ENCODE measurements at places on chromosomes 1 and 21. TPM values are rescaled to one million over a fixed set of nuclear protein-coding genes. Genes with fewer than 3 reads are reported as not detected.

FAM72C gene
- total RNA-seq, result 5.2 TPM

SLC30A2 gene
- total RNA-seq, result 1.8 TPM

CDKN2C gene
- 187 TPM for total RNA-seq

MTARC1 gene
- 0.59 TPM for total RNA-seq

MR1 gene
- 47.5 TPM for total RNA-seq

FLG2 gene
- total RNA-seq, result not detected

TRABD2B gene
- not detected for total RNA-seq

TIE1 gene
- total RNA-seq, result 3.3 TPM

LCE2B gene
- not detected for total RNA-seq

HES4 gene
- total RNA-seq, result 44.1 TPM

- peak; percentile 79 for DNase-seq
These were observed at the start of gene RALGPS2 for GRCh38 chr1:178724728-178725465. Gene RALGPS2 (plus strand): TSS chr1:178725244. CDS start chr1:178776765, 51,521 bp downstream.

DNA sequence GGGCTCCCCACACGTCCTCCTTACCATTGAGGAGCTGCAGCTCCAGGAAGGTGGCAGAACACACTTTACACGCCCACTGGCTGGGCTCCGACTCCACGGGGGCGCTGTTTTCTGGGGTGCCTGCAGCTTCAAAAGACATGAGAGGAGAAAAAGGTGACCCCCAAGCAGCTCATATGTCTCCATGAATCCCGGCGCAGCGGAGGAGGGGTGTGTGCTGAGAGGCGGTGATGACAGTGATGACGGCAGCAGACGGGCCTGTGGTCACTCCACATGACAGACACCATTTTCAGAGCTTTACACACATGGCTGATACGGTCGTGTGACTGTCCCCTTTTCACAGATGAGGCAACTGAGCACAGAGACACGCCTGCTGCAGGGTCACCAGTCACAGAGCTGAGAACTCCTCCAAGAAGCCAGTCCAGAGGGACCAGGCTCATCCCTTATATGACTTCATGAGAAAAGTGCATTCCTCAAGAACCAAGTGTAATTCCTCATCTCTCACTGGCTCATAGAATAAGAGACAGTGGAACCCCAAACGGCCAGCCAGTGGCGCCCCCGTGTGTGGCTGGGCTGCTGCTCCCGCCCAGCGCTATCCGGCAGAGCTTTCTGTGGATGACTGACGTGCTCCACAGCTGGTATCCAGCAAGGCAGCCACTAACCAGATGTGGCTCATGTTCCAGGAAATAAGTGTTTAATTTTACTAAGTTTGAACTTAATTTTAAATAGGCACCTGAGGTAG is 31.9 kb downstream of the PRDM15 start:
- no peak for DNase-seq

- DNase-seq, result no peak
These were observed 5.5 kb downstream of the ACTRT2 start for GRCh38 chr1:3026581-3027391.

DNA sequence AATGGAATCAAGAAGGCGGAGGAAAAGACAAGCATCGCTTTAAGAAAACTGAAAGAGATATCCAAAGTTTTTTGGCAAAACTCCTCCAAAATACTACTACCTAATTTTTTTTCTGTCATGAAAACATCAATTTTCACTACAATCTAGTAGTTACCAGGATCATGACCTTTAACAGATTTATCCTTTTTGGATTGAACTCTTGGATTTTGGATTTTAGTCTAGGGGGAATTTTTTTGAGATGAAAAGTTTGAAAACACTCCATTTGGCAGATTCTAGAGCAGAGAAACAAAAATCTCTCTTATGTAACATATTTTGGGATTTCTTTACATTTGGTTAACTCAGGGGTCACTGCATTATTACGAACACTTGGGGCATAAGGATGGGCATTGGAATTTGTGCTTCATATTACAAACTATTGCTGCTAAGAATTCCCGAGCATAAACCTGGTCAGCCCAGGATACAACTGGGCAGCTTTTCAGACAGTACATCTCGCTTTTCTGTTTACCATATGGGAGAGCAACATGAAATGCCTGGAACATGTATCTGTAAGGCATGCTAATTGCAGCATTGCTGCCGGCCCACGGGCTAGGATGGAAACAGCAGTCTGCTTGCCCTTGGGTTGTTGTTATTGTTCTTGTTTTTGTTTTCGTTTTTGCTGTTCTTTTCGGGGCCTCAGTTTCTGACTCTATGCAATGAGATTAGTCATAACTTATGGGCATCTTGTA is 264.3 kb downstream of the RHOU start:
- DNase-seq, result no peak

- DNase-seq, result no peak
These were observed 13.9 kb upstream of the COL6A2 start for GRCh38 chr21:46083791-46084561.

DNA sequence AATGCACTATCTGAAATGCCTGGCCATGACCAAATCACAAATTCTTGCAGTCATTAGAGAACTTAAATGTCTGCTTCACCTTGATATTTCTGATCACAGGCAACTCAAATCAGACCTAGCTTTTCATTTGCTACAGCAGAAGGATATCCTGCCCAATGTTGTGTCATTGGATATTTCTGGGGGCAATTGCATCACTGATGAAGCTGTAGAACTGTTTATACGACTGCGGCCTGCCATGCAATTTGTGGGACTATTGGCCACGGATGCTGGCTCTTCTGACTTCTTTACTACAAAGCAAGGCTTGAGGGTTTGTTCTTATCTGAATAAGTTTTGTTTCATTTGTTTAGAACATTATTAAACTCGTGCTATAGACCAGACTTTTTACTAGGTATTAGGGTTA is 14.9 kb downstream of the ZYG11A start:
- DNase-seq, result no peak

GRCh38 chr1:47332779-47333577 is 612 bp upstream of the CMPK1 start:
- DNase-seq, result no peak

DNA sequence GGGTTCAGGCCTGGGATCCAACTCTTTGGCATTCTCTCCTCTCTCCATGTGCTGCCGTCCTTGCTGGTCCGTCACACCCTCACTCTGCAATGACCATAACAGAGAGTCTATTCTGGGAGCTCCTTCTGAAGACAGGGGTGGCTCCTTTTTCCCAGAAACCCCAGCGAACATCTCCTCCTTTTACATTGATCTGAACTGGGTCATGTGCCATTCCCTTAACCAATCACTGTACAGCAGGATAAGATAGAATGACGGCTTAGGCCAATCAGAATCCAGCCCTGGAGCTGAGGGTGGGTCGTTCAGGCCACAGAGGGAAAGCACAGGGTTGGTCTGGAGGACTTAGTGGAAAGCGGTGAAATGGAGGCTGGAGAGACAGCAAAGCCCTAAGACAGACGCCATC is 740.1 kb downstream of the MATN1 start:
- DNase-seq, result no peak

DNA sequence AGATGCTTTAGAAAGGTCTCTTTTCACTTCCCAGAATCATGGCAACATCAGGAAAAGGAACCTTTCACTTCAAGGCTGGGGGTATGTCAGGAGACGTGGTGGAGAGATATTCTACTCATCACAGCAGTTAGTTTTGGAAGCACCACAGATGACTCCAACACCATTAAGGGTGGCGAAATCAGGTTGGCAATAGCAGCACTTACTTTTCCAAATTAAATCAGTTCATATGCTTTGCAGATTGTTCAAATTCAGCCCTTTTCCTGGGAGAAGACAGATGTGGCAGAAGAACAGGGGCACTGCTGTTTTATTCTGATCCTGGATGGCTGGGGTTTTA is 79.0 kb downstream of the RUNX1 start:
- DNase-seq, result no peak

DNA sequence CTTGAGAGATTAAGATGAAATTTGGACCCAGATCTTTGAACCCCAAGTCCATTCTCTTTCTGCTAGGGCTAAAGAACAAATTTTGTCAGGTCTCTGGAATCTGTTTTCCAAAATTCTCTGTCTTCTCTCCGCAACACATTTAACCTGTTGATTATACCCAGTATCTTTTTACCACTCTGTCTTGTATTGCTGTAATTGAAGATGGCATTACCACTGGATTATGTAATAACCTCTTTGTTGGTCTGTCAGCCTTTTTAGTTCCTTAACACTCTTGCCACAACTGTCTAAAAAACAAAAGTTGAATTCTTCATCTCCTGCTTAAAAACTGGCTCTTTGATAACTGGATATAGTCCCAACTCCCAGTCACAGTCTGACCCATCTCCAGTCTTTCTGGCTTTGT is 3.0 kb downstream of the SRP9 start:
- no peak for DNase-seq

- DNase-seq, result no peak
These were observed 154.0 kb downstream of the RWDD3 start for GRCh38 chr1:95388031-95388430.

GRCh38 chr1:81125672-81126071 is 675.1 kb upstream of the ADGRL2 start:
- no peak for DNase-seq

DNA sequence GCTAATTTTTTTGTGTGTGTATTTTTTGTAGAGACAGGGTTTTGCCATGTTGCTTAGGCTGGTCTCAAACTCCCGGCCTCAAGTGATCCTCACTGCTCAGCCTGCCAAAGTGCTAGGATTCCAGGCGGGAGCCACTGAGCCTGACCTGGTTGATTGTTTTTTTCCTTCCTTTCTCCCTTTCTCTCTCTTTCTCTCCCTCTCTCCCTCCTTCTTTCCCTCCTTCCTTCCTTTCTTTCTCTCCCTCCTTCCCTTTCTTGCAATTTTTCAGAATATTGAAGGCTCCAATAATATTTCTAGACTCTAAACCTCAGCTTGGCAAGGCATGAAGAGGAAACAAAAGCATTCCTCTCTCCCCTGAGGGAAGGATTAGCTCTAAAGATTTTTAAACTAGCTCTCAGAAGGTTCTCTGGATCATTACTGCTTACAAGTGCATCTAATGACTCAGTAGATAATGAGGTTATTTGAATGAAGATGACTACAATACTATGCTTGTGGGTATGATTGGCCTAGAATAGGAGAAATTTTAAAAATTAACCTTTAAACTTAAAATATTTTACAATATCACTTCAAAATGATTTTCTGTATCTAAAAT is 68.5 kb upstream of the GADD45A start:
- DNase-seq, result peak; percentile 69

DNA sequence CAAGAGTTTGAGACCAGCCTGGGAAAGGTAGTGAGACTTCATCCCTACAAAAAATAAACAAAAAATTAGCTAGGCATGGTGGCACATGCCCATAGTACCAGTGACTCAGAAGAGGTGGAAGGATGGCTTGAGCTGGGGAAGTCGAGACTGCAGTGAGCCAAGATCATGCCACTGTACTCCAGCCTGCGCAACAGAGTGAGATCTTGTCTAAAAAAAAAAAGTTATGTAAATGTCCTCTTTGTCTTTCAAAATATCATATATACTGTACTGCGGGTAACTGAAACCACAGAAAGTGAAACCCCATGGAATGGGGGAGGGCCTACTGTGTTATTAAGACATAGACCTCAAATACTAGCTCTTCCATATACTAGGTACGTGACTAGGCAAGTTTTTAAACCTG is 20.8 kb downstream of the ACADM start:
- no peak for DNase-seq

GRCh38 chr1:41738475-41738874 is 180.2 kb downstream of the HIVEP3 start:
- no peak for DNase-seq

DNA sequence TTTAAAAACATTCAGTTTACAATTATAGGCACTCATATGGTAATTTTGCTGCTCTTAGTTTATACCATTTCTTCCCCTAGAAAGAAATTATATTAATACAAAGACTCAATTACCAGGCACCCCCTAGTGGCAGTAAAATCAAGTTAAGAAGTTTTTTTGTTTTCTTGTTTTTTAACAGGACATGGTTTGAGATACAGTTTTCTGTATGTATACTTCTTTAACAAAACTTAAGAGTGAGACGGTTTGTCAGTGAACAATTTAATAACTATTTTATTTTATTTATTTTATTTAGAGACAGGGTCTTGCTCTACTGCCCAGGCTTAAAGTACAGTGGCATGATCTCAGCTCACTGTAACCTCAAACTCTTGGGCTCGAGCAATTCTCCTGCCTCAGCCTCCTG is 224.6 kb downstream of the FAF1 start:
- DNase-seq, result peak; percentile 25

DNA sequence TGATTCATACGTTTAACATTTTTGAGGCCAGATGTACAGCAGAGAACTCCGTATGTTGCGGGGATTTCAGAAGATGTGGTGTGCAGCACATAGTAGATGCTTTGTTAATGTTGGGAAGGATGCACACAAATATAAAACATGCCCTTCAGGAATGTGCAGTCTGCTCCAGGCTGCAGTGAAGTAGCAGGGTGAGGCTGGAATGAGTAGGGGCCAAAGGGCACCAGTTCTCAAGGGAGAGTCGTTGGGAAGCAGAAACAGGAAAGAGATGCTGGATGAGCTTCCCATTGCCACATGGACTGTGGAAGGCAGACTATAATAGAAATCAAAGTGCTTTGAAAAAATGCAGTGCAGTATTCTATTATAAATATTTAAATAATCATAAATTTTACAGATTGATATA is 126.9 kb downstream of the NOS1AP start:
- DNase-seq, result no peak

- DNase-seq, result no peak
These were observed 29.7 kb downstream of the MRPL39 start for GRCh38 chr21:25577424-25578055.

DNA sequence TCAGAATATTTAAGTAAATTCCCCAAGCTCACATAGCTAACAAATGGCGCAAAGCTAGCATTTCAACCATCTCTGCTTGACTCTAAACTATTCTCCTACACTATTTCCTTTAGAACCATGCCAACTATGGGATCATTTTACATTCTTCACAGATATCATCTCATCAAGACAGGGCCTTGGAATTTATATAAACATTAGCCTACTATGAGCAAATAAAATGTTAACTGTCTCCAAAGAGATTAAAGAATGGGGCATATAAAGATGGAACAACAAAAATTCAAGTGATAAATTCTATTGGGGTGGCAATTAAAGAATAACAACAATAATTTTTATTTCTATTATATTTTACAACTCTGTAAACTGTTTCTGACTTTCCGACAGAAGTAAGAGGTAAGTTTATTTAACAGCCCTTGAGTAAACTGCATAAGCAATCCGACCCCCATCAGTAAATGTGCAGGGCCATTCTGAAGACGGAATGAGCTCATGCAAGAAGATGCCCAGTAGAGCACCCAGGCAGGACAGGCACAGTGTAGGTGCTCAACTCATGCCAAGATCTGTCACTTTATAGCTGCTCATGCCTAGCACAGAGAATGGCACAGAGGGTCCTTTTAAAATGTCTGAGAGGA is 261.9 kb downstream of the VAV3 start:
- DNase-seq, result peak; percentile 92

DNA sequence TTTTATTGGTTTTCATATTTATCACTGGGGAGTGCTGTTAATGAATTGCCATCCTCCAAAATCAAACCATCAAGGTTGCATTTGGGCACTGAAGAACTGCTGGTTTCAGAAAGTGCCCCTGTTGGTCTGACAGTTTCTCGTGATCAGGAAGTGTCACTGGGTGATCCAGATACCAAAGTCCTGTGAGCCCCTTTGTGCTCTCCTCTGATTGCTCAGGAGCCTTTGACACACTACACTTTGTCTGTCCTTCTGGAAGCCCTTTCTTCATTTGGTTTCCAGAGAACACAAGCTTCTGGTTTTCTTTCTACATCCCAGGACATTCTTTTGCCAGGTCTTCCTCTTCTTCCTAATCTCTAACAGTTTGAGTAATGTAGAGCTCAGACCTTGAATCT is 165.8 kb upstream of the PROX1 start:
- DNase-seq, result no peak

Data from M059J (cell line).